Frontal cortex (tissue), 4 donors: ENCODE measurements at places on chromosomes 1 and 21. TPM values are rescaled to one million over a fixed set of nuclear protein-coding genes. Genes with fewer than 3 reads are reported as not detected.

GRCh38 chr1:60916199-60916598, 166.2 kb upstream of the NFIA start:
- no peak for DNase-seq

DNA sequence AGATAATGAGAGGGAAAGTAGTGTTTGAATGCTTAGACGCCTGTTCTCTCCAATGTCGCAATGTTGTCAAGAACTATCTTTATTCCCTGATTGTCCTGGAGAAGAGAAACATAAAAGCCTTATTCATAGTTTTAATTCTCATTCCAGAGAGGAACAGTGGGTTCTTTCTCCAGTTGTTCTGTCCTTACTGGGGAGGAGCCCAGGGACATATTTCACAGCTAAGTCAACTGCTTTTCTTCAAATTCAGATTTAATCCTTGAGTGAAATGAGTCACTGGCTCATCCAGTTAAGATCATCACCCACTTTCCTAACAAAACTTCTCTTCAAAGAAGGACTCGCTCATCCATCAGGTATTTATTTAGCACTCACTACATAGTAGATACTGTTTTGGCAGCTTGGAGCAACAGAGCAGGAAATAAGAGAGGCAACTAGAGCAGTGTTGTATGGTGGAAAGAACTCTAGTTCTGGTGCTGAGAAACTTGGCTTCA, 365.7 kb upstream of the USP24 start:
- DNase-seq: no peak

GRCh38 chr1:1200876-1201810, 5.2 kb downstream of the TNFRSF18 start:
- no peak for DNase-seq

DNA sequence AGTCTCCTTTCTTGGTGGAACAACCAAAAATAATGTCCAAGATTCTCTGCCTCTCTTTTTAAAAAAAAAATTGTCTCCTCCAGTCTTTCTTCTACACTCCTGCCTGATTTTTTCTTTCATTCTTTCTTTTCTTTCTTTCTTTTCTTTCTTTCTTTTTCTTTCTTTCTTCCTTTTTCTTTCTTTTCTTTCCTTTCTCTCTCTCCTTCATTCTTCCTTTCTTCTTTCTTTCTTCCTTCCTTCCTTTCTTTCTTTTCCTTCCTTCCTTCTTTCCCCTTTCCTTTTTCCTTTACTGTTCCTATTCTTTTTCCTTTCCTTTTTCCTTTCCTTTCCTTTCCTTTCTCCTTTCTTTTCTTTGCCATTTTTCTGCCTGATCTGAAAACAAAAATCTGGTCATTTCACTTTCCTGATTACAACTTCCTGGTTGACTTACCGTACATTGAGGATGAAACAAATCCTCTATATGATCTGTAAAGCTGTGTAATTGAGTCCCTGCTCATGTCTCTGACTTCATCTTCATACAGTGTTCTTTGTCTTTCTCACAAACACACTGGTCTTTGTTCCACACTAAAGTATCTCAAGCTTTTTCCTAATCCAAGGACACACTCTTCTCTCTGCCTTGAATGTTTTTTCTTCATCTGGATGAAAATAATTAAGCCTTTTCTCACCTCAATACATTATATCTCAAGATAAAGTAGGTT, 6.1 kb upstream of the KRTAP23-1 start:
- no peak for DNase-seq

GRCh38 chr1:162709870-162710269, 77.6 kb downstream of the DDR2 start:
- DNase-seq: no peak

- no peak for DNase-seq
Measured at GRCh38 chr1:208537198-208537597, 293.0 kb upstream of the PLXNA2 start.

GRCh38 chr21:35072960-35073359, 23.9 kb upstream of the RUNX1 start:
- DNase-seq: no peak

DNA sequence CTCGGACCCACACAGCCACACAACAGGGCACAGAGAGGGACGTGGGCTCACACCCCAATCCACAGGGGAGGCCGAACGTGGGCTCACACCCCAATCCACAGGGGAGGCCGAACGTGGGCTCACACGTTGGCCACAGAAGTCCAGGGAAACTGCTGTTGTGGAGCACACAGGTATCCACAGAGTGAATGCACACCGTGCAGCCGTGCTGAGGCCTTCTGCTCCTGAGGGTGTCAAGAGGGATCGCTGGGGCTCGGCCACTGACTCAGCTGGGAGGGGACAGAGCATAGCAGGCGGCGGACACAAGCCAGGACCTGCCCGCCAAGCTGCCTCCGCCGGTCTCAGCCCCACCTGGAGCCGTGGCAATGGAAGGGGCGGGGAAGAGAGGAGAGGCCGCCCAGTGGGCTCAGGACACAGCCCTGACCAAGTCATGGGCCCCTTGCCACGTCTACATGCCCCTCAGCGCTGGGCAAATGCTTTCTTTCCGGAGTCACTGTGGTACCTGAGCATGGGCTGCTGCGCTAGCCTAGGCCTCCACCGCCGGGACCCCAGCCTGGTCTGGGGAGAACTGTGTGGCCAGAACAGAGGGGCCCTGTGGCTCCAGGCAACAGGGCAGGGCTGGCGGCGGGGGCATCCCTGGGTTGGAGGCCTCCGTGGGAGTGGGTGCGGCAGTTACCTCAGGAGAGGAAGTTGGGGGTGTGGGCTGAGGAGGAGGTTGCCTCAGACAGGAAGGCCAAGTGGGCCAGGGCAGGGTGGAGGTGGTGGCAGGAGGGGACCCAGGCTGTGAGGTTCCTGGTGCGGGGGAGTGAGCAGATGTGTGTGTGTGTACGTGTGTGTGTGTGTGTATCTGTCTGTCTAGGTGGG, 1.2 kb downstream of the SYTL1 start:
- DNase-seq: no peak

DNA sequence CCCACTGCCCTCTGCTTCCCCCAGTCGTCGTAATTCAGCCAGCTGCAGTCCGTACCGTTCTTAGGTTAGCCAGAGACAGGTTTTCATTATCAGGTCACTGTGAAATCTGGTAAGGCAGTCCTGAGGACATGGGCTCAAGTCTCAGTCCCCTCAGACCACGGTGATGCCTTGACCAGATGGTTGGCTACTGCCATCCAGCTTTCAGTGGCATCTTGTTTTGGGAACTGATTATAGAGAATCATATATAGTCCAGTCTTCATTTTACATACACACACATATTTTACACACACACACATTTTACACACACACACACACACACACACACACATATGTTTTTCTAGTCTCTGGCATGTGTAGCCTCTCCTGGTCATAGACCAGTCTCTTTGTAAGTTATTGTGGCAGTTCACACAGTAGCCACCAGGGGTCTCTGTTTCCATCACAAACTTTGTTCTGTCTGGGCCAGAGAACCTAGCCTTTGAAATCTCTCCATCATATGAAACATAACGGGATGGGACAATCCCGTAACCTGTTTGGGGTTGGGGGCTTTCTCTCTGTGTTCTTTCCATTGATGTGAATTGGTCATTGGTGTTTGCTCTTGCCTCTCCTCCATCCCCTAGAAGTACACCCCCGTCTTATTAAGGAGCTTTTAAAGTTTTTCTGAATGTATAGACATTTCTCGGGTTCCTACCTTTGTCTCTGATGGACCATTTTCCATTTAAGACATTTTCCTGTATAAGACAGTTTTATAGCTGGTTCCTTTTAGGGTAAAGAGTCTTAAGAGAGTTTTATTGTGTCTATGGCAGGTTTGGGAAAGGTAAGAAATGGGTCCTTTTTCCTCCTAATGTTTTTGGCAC, 8.4 kb upstream of the IKBKE start:
- peak; percentile 49 for DNase-seq

DNA sequence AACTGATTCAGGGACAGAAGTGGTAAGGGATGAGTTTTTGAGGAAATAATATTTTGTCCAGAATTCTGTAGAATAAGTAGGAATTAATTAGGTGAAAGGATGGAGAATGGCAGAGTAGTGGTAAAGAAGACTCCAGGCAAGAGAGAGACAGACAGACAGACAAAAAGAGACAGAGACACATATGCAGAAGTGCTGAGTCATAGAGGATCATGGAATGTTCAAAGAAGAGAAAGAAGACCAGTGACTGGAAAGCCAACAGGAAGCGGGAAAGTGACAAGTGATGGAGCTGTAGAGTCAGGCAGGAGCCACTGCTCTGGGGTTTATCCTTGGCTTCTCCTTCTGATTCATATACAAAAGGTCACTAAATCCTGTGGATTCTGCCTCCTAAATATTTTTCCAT, 85.9 kb downstream of the UROD start:
- no peak for DNase-seq

DNA sequence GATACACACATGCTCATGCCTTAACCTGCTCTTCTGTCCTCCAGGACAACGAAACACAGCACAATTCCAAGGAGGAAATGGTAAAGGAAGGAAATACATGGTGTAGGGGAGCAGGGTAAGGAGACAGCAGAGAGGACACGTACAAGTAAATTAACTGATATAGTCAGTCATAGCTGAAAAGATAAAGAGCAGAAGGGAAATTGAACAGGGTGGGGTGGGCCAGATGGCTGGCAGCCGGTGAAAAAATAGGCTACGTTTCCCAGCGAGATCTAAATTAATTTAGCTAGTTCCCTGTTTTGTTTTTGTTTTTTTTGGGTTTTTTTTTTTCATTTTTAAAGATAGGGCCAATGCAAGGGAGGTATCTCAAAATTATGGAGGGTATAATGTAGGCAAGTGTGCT, 109.2 kb downstream of the FAM78B start:
- no peak for DNase-seq

DNA sequence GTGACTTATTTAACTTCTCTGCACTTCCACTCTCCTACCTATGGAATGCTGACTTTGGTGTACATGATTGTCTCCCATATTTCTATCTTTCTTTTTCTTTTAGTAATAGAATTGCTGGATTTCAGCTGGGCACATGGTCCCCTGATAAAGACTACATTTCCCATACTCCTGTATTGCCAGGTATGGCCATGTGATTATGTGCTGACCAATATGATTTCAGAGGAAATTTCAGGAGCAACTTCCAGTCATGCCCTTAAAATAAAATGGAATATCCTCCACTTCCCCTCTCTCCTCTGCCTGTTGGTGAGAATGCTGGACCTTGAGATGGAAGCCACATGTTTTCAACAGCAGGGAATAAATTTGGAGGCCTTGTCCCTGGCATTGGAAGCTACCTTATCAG, 130.7 kb upstream of the IGSF21 start:
- no peak for DNase-seq

DNA sequence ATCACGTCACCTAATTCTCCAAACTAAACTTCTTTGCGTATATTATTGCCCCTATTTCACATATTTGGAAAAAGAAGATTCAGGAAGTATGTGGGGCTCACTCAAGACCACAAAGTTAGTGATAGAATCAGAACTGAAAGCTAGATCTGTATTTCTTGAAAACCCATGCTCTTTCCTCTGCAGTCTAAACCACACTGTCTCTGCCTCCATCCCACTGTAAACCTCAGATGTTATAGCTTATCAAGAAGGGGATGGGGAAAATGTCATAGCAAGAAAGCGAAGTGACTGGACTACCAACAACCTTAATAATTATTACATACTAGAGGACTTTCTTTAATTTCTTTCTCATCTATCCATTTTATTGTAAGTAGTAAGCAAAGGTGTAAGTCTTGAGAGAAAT, 257.7 kb upstream of the SGIP1 start:
- no peak for DNase-seq

DNA sequence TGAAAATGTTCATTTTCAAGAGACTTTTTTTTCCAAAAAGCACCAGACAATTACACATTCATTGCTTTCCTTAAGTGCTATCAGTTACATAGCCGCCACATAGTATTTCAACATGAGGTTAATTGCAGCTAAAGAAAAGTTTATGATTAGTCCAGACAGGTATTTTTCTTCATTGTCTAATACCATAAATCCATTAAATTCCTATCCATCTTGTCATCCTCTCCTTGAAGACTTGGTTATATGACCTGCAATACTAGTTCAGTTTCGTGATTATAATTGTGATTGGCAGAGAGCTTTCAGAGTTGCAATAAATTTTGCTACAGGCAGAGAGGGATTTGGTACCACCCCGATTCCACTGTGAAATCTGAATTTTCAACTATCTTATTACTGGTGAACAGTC, 437.7 kb downstream of the GPATCH2 start:
- no peak for DNase-seq

GRCh38 chr1:48916130-48917069, 139.7 kb upstream of the BEND5 start:
- DNase-seq: no peak

DNA sequence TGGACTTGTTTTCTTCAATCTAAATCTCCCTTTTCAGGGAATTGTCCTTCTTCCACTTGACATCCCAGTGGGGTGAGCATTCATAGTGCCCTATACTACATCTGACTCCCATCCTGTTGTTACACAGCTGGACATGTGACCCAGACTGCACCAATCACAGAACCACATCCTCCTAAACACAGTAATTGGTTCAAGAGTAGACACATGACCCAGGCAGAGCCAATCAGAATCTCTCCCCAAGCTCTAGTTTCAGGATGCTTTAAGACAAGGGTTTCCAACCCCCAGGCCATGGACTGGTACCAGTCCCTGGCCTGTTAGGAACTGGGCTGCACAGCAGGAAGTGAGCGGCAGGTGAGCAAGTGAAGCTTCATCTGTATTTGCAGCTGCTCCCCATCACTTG, 5.6 kb upstream of the DDOST start:
- DNase-seq: no peak

- no peak for DNase-seq
Measured at GRCh38 chr1:242477944-242478343, 46.6 kb downstream of the PLD5 start.

- no peak for DNase-seq
Measured at GRCh38 chr1:70319750-70320149, 34.8 kb downstream of the ANKRD13C start.

DNA sequence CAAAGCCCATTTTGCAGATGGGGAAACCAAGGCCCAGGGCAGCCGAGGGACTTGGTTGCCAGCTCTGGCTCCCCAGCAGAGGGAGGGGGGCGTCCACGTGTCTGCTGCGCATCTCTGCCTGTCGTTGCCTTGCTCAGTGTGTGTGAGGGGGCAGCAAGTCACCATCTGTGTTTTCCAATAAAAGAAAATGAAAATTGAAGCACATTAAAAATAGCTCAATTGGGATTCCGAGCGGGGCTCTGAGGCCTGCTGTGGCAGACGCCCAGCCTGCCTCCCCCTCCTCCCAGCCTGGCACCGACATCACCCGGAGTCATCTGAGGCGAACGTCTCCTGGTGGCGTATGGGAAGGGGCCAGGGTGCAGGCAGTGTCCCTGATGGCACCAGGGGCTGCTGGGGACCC, 51.2 kb downstream of the EPHB2 start:
- peak; percentile 59 for DNase-seq

Gene PLA2G2D
- total RNA-seq: not detected

Gene HYI
- 27.3 TPM for total RNA-seq

Gene FHAD1
- 0.41 TPM for total RNA-seq

Gene FCRL5
- not detected for total RNA-seq

Gene NBPF4
- not detected for total RNA-seq

Gene ALPL
- 4.9 TPM for total RNA-seq

Gene S100A7A
- not detected for total RNA-seq

Gene SPRR1B
- not detected for total RNA-seq

Gene SPATA1
- 1.2 TPM for total RNA-seq

Gene PLA2G2C
- not detected for total RNA-seq

Gene DNALI1
- 2.9 TPM for total RNA-seq

Gene S100A14
- total RNA-seq: not detected

Gene ESPN
- total RNA-seq: not detected

Gene COL11A1
- 20.0 TPM for total RNA-seq

Gene NMNAT2
- 34.2 TPM for total RNA-seq

Gene SDC3
- 57.1 TPM for total RNA-seq
